ENCODE measurements at places on chromosomes 12 and 14. TPM values are rescaled to one million over a fixed set of nuclear protein-coding genes. Genes with fewer than 3 reads are reported as not detected.

DNA sequence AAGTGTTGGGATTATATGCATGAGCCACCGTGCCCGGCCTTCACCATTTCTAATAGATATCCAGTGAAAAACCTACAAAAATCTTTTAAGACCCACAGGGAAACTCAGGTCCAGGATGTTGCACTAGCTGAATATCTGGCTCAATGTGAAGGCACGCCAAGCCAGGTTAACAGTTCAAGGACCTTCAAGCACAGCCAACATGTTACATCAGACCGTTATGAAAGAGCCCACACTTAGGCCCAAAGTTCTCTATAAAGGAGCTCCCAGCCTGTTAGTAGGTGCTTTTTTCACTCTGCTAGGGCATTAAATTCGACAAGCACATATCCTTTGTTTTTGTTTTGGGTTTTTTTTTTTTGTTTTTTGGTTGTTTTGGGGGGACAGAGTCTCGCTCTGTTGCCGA lies 69.0 kb downstream of the OTX2 start:
- no peaks in the 10 kb centered on the region for H3K4me1 ChIP-seq
- no peak for DNase-seq
- H3K4me3 ChIP-seq, result no peak overlapping the region
- H3K36me3 ChIP-seq, result no peaks in the 10 kb centered on the region
- H3K27me3 ChIP-seq, result no peaks in the 10 kb centered on the region
- no peak overlapping the region for H3K27ac ChIP-seq

- no peak overlapping the region for H3K27ac ChIP-seq
- no peak overlapping the region for H3K4me3 ChIP-seq
- peaks cover 83% of the 10 kb centered on the region for H3K36me3 ChIP-seq
- H3K27me3 ChIP-seq, result no peaks in the 10 kb centered on the region
- H3K4me1 ChIP-seq, result no peaks in the 10 kb centered on the region
Observed at GRCh38 chr12:104998423-104999346, 12.6 kb downstream of the NOPCHAP1 start.

The SART3 gene
- 48.0 TPM for total RNA-seq

DNA sequence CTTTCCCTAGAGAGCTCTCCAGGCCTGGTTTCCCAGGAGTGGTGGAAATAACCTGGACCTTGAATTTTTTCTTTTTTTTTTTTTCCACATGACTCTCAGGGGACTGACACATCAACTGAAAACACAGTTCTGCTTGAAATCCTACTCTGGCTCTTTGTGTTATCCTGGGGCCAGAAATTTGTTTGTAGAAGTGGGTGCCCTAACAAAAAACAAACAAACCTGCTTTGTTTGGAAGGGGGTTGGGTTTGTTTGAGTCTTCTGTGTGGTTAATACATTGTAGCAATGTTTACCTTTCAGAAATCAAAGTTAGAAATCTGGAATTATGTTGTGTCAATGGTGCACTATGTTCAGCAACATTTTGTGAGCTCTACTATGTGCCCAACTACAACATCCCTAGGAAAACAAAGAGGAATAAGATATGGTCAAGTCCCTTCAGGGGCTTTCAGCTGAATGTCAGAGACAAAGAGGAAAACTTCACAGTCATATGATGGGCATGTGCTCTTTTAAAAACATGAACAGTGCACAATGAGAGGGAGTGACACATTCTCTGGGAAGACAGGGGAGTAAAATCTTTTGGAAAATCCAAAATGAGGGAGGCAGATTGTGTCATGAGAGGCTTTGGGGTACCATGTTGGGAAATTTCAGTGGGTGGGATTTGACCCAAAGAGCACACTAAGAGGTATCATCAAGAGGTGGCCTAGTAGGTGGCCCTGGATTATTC lies 1.5 kb upstream of the IGF1 start:
- H3K27me3 ChIP-seq, result no peaks in the 10 kb centered on the region
- no peaks in the 10 kb centered on the region for H3K36me3 ChIP-seq
- no peak overlapping the region for H3K4me3 ChIP-seq
- no peak overlapping the region for H3K27ac ChIP-seq
- no peak for DNase-seq

GRCh38 chr14:92253381-92253894 lies 69.5 kb upstream of the SLC24A4 start:
- peaks cover 6% of the 10 kb centered on the region for H3K27me3 ChIP-seq
- H3K27ac ChIP-seq, result no peak overlapping the region
- no peak overlapping the region for H3K4me3 ChIP-seq
- DNase-seq, result no peak
- H3K36me3 ChIP-seq, result no peaks in the 10 kb centered on the region

Data from esophagus muscularis mucosa (tissue), 4 donors.